Stomach (tissue), 19 donors: ENCODE measurements at places on chromosomes 7 and 10. TPM values are rescaled to one million over a fixed set of nuclear protein-coding genes. Genes with fewer than 3 reads are reported as not detected.

ADIRF gene
- 75.9 TPM for total RNA-seq

A1CF gene
- not detected for total RNA-seq

SEMA4G gene
- total RNA-seq: 7.6 TPM

SEC31B gene
- 6.2 TPM for total RNA-seq

SLC13A1 gene
- not detected for total RNA-seq

CCDC146 gene
- 29.8 TPM for total RNA-seq

OPN4 gene
- not detected for total RNA-seq

GIMAP5 gene
- 25.2 TPM for total RNA-seq

ZC3HAV1 gene
- total RNA-seq: 31.9 TPM

MEST gene
- total RNA-seq: 7.2 TPM

FAM200A gene
- 3.3 TPM for total RNA-seq

NAT16 gene
- total RNA-seq: not detected

GIMAP2 gene
- 5.5 TPM for total RNA-seq

NCF1 gene
- 1.2 TPM for total RNA-seq

ACHE gene
- not detected for total RNA-seq

PDE1C gene
- 19.3 TPM for total RNA-seq

NRCAM gene
- total RNA-seq: 8.8 TPM

SLC37A3 gene
- 91.1 TPM for total RNA-seq

GJD4 gene
- total RNA-seq: not detected

ZNF853 gene
- 3.8 TPM for total RNA-seq

TIMM23 gene
- 60.8 TPM for total RNA-seq

LGI1 gene
- total RNA-seq: 1.4 TPM

PAX4 gene
- total RNA-seq: not detected

CALHM1 gene
- not detected for total RNA-seq

HOXA6 gene
- total RNA-seq: not detected

ENO4 gene
- total RNA-seq: 0.55 TPM

ATXN7L1 gene
- 5.8 TPM for total RNA-seq

CPVL gene
- total RNA-seq: not detected

TSPAN15 gene
- total RNA-seq: 23.5 TPM

AKR1D1 gene
- not detected for total RNA-seq

WIPF3 gene
- 1.8 TPM for total RNA-seq

HOXA7 gene
- 1.2 TPM for total RNA-seq

CCL24 gene
- total RNA-seq: 9.1 TPM

FAM241B gene
- total RNA-seq: 0.58 TPM

SLC26A5 gene
- total RNA-seq: 4.6 TPM

ZNF488 gene
- not detected for total RNA-seq

AUTS2 gene
- total RNA-seq: 44.6 TPM

SLIT1 gene
- total RNA-seq: under 0.01 TPM

CLDN3 gene
- 0.45 TPM for total RNA-seq
